Hair follicular keratinocyte (primary cell): ENCODE measurements at places on chromosomes 3 and 15. TPM values are rescaled to one million over a fixed set of nuclear protein-coding genes. Genes with fewer than 3 reads are reported as not detected.

CIB2 gene
- 9.7 and 15.2 TPM in 2 replicates for total RNA-seq

KBTBD13 gene
- total RNA-seq: not detected in 2 replicates

SLC51A gene
- not detected in 2 replicates for total RNA-seq

AQR gene
- 16.4 and 20.1 TPM in 2 replicates for total RNA-seq

CCDC13 gene
- total RNA-seq: 0.19 and 0.78 TPM in 2 replicates

DLEC1 gene
- not detected in 2 replicates for total RNA-seq

C3orf85 gene
- not detected in 2 replicates for total RNA-seq

PPP2R3A gene
- 8.3 and 10.5 TPM in 2 replicates for total RNA-seq

RIOX2 gene
- 34.3 and 36.6 TPM in 2 replicates for total RNA-seq

CCDC54 gene
- total RNA-seq: not detected in 2 replicates

KNL1 gene
- total RNA-seq: 9.7 and 23.4 TPM in 2 replicates

CLDN11 gene
- 3.4 and 5.1 TPM in 2 replicates for total RNA-seq

PLS1 gene
- 9.1 and 13.4 TPM in 2 replicates for total RNA-seq

CCDC14 gene
- total RNA-seq: 10.8 and 11.5 TPM in 2 replicates

SNX22 gene
- total RNA-seq: not detected in 2 replicates

WDR93 gene
- total RNA-seq: not detected in 2 replicates

KLF15 gene
- total RNA-seq: not detected in 2 replicates

MAGEL2 gene
- total RNA-seq: not detected in 2 replicates

ATP10A gene
- total RNA-seq: not detected in 2 replicates

GOLGA6L9 gene
- total RNA-seq: 0.78 and 3.1 TPM in 2 replicates

ESYT3 gene
- 0.65 and 1.5 TPM in 2 replicates for total RNA-seq

NPRL2 gene
- 14.6 and 17.2 TPM in 2 replicates for total RNA-seq

FBXO40 gene
- total RNA-seq: not detected in 2 replicates

PATL2 gene
- not detected in 2 replicates for total RNA-seq

FOXB1 gene
- total RNA-seq: not detected in 2 replicates

CMTM8 gene
- total RNA-seq: 0.87 and 2.5 TPM in 2 replicates

SLC26A6 gene
- 52.5 and 53.9 TPM in 2 replicates for total RNA-seq

KLHL40 gene
- not detected in 2 replicates for total RNA-seq

RAD51 gene
- 4.2 and 15.0 TPM in 2 replicates for total RNA-seq

GHSR gene
- not detected in 2 replicates for total RNA-seq

CHDH gene
- total RNA-seq: 0.04 and 0.08 TPM in 2 replicates

DNAJC13 gene
- total RNA-seq: 18.5 and 19.0 TPM in 2 replicates

COL7A1 gene
- 121 and 323 TPM in 2 replicates for total RNA-seq

TMEM207 gene
- total RNA-seq: not detected in 2 replicates

ANO10 gene
- 20.6 and 27.8 TPM in 2 replicates for total RNA-seq

CIDEC gene
- not detected in 2 replicates for total RNA-seq

LINGO1 gene
- total RNA-seq: not detected in 2 replicates

DZIP1L gene
- total RNA-seq: 5.5 and 5.7 TPM in 2 replicates

DNAJC17 gene
- total RNA-seq: 23.6 and 70.7 TPM in 2 replicates

LSAMP gene
- total RNA-seq: 0.08 TPM in 1 of 2 replicates, not detected in the other

C3orf22 gene
- not detected in 2 replicates for total RNA-seq

ACAN gene
- total RNA-seq: not detected in 2 replicates

PLA2G4D gene
- total RNA-seq: 0.08 TPM in 1 of 2 replicates, not detected in the other

PLD1 gene
- 7.7 and 8.5 TPM in 2 replicates for total RNA-seq

CRYGS gene
- total RNA-seq: 0.23 and 0.84 TPM in 2 replicates

ACSBG1 gene
- total RNA-seq: not detected in 2 replicates

SLC28A2 gene
- not detected in 2 replicates for total RNA-seq
